ENCODE measurements at places on chromosomes 11 and 22.

DNA sequence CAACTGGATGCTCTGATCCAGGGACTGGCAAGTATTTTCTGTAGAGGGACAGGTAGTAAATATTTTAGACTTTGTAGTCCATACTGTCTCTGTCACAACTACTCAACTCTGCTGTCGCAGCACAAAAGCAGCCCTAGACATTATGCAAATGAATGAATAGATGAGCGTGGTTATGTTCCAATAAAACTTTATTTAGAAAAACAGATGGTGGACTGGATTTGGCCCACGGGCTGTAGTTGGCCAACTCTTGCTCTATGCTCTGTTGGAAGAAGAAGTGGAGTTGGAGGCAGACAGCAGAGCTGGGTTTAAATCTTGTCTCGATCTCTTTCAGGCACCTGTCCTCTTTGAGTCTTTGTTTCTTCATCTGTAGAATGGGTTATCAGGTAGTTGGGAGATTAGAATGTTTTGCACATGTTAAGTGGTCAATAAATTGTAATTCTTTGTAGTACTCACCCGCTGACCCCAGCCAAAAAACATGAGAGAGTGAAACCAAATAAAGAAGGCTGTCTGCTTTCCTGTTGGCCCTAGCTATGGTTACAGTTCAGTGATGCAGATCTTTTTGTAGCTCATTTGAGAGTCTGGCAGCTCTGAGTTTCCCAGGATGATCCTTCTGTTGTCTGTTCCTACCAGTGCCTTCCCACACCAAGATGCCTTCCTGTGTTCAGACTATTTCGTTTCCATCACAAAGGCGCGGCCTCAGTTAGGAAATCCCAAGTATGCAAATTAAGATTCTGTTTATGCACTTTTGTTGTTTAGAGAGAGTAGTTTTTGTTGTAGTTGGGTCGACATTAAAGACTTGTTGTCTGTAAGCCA is 198.1 kb upstream of the SEZ6L start:
- DNase-seq, result no peak

DNA sequence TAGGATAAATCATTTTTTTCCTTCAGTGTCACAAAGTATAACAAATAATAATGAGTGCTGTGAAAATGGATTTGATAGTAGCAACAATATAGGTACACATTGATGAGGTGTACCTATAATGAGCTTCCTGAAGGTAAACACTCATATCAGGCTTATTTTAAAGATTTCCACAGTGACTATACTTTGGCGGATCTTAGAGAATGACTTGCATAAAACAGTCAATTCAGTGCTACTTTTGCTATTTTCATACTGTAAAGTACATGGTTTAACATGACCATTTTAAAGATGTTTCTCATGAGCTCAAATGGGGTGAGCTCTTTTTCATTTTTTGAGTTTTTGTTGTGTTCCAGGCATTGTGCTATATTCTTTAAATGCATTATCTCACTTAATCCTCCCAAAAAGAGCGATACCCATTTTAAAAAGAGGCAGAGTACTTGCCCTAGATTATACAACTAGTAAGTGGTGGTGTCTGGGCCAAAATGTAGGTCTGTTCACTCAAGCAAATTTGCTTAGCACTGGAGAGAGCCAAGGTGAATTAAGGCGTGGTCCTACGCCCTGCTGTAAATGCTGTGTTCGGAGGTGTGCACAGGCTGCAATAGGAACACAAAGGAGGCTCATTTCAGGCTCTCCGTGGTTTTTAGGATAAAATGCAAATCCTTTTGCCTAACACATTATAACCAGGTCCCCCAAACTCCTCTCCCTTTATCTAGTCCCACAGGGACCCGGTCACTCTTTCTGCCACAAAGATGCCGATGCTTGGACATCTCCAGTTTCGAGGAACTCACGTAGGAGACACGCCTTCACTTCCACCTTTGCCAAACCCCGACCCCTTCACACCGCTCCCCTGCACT is 617 bp upstream of the ALKBH3 start:
- DNase-seq, result peak; percentile 21

DNA sequence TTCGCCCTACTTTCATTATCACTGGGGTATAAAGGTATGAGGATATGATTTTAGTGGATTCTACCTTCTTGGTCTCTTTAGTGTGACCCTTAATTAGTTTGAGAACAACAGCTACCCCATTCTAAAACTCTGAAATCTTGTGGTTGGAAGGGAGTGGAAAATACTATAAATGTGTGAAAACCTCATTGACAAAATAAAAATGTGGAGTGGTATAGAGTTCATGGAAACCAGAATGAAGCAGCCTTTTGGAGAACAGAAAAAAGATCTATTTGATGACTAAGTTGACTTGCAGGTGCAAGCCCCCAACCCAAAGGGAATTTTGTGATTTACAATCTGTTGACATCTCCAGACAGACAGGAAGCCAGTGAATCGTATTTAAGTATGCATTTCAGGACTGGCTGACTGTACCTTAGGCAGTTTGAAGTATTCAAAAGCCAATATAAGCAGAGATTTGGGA is 75.8 kb downstream of the GAS2 start:
- no peak for DNase-seq

DNA sequence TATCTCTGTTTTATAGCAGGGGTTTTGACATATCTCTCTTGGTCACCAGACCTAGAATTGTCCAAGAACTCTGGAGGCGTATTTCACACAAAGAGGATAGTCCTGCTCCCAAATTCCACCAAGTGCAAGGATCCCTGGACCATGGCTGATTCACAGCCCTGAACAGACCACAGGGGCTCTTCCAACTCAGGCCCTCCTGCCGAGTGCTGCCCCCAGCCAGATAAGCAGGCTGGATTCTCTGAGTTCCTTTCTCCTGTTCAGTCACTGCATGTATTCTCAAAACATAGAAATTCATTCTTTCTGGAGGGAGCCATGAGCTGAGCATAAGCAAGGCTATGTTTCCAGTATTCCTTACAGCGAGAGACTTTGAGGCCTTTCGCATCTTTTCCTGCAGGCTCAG is 13.4 kb upstream of the PLEKHB1 start:
- DNase-seq, result no peak

GRCh38 chr11:120137611-120138521 is at the start of gene TRIM29:
TSS of gene TRIM29 (minus strand) at chr11:120138113. CDS start at chr11:120138031, 82 bp downstream.
- peak; percentile 50 for DNase-seq

DNA sequence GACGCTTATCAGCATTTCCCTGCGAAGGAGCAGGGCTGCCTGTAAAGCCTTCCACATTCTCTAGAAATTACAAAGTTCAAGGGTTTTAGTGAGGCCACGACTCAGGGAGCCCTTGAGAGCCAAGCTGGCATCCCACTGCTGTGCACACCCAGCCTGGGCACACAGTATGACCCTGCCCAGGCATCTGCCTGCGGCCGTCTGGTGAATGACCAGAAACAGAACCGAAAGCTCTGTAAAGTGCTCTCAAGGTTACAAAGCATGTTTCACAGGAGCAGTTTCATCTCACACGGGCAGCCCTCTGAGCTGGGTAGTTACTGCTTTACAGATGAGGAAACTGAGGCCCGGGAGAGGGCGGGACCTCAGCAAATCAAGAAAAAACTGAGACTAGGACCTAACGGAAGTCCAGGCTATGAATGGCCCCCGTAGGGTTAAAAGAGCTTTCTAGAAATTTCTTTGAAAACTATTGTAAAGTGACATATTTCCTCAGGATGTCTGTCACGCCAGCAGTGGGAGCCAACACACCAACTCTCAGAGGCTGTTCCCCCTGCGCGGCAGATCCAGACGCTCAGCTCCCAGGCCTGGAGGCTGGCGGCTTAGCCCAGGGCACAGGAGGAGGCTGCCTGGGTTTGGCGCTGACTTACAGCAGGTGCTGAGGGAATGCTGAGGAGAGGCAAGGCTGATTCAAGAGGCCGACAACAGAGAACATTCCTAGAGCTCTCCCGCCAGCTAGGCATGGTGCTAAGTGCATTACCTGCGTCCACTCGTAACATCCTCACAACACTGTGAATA is 7.7 kb upstream of the TCF20 start:
- peak; percentile 35 for DNase-seq

GRCh38 chr22:30313527-30314363 is 13.0 kb downstream of the TBC1D10A start:
- peak; percentile 33 for DNase-seq

GRCh38 chr22:31055635-31056159 is 25.4 kb upstream of the SMTN start:
- peak; percentile 95 for DNase-seq

DNA sequence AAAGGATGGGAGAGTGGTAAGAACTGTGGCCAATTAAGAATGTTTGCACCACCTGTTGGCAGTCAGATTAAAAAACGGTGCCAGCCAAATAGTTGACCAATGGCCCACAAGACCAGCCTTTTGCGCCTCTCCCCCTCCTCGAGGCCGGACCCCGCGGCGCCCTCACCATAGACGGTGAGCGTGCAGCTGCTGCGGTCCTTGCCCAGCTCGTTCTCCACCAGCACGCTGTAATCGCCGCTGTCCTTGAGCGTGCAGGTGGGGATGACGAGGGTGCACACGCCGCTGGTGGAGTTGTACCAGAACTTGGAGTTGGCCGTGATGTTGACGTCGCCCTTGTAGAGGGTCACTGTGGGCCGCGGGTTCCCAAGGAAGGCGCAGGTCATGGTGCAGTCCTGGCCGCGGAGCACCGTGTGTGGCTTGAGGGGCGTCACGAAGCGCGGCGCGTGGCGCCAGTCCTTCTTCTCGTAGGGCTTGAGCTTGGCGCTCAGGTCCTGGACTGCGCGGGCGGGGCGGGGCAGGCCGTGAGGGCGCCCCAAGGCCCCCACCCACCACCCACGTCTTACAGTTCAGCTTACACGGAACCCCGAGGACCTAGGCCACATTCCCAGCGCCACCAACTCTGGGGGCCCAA is 7.2 kb downstream of the TMEM86A start:
- peak; percentile 72 for DNase-seq

DNA sequence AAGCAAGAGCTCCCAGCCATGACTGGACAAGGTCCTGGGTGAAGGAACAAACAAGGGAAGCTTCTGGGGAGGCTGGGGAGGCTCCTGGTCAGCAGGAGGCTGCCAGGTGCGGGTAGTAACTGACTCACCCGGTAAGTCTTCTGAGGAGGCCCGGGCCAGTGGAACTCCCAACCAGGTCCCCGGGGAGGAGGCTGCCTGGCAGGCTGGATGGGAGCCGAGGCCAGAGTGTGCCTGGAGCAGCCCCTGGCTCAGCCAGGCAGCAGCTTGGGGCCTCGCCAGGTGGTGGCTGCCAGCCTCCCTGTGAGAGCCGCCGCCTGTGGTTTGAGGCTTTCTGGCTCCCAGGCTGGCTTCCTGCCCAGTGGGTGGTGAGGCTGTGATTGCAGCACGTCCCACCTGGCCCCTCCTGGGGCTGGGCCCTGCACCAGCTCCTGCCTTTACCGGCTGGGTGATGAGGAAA is 46.2 kb downstream of the IGF2 start:
- no peak for DNase-seq

GRCh38 chr22:38228873-38229740 is 27.3 kb downstream of the MAFF start:
- DNase-seq, result peak; percentile 48

DNA sequence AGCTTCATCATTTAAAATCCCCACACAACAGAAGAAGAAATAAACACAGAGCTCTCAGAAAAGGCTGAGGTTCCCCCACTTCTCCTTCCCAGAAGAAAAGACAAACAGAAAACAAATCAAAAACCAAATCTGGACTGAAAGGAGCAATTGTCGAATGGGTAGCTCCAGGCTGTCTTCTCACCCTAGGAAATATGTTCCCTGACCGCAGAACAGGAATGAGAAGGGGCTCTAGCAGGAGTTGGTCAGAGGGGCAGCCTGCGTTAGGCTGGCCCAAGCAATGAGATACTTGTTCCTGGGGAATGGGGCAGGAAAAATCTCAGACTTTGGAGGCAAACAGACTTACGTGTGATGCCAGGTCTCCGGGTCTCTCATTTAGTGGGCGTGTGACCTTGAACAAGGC is 562.6 kb upstream of the CADM1 start:
- no peak for DNase-seq

- no peak for DNase-seq
Measured at GRCh38 chr22:30080805-30081204, 541 bp downstream of the HORMAD2 start.

- DNase-seq, result peak; percentile 3
Measured at GRCh38 chr11:111006227-111006626, 239.3 kb upstream of the POU2AF2 start.

DNA sequence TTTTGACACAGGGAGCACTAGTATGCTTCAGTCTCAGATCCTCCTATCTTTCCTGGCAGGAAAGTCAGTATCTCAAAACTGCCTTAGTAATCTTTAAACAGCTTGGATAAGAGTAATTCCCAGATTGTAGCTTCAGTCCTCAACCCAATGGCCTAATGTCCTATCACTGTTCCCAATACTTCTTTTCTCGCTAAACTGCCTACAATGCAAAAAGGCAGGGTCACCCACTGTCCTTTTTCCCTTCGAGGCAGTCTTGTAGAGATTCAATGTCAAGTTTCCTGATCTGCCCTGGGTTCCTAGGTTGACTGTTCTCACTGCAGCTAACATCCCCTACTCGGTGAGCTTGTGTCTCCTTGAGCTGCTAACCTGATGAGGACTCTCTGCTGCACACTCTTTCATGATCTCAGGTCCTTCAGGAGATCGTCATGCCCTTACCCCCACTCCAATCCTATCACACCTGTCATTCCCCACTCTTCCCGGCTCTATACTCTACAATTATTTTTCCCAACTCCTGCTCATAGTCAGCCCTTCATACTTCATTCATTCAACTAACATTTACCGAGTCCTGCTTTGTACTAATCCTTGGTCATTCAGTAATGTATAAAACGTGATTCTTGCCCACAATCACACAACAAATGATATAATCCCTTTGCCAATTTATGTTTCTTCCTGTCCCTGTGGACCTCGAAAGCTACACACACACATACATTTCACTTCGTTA is 904 bp downstream of the C2CD3 start:
- peak; percentile 20 for DNase-seq

GRCh38 chr11:118914178-118914918 is 11.4 kb downstream of the BCL9L start:
- peak; percentile 54 for DNase-seq

- DNase-seq, result no peak
Measured at GRCh38 chr11:12176410-12176809, 66.0 kb downstream of the MICAL2 start.

DNA sequence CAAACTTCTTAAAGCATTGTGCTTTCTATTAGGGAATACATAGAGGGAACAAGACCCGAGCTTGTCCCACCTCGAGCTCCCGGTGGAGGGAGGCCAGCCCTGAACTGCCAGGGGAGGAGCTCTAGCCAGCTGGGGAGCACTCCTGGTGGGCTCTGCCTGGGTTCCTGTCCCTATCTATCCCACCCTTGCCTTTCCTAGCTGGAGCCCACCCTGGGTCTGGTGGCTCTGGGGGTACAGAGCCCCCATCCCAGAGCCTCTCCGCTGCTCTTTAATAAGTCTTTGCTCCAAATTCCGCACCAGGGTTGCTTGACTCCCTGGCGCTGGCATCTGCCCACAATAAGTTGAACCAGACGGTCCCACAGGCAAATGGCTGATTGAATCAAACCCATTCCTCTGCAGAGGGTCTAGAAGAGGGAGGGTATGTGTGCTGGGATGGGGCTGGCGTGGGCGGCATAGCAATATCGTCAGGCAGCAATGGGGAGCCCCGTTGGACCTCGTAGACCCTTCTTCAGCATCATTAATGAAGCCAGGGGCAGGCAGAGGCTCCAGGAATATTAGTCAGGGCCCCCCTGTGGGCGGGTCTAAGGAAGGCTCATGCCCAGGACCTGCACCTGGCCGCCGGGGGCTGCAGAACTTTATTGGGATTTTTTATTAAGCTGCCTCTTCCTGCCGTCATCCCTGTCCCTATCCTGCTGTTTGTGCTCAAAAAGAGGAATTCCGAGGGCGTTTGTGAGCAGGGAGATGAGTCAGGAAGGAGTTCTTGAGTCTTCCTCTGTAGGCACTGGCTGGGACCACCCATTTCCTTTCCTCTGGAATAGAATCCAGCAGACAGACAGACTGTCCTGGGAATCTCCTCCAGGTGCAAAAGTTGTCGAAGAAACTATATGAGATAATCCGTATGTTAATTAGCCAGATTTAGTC is 38.5 kb upstream of the RIC3 start:
- no peak for DNase-seq
